ENCODE measurements at places on chromosomes 4 and X.

DNA sequence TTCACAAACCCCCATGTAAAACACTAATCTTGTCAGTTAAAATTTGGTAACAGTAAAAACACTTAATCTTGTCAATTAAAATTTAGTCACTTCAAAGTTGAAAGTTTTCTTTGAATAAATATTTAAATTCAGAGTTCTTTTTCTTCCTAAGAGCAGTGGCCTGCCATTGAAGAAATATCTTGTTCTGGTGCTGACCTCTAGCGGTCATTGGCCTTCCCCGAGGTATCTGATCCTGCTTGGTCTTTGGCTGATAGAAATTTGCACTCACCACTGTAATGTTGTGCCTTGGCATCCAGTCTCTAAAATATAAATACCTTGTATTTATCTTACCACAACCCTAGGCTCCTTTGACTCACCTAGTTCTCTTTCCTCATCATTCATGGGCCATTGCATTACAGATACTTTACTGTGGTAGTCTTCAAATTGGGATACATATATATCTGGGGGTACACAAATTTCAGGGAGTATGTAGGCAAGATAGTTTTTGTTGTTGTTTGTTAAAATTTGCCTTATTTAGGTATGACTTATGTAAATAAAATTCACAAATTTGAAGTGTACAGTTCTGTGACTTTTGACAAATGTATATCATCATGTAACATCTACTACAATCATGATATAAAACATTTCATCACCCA, 6.7 kb upstream of the ART3 start:
- no peak for DNase-seq

DNA sequence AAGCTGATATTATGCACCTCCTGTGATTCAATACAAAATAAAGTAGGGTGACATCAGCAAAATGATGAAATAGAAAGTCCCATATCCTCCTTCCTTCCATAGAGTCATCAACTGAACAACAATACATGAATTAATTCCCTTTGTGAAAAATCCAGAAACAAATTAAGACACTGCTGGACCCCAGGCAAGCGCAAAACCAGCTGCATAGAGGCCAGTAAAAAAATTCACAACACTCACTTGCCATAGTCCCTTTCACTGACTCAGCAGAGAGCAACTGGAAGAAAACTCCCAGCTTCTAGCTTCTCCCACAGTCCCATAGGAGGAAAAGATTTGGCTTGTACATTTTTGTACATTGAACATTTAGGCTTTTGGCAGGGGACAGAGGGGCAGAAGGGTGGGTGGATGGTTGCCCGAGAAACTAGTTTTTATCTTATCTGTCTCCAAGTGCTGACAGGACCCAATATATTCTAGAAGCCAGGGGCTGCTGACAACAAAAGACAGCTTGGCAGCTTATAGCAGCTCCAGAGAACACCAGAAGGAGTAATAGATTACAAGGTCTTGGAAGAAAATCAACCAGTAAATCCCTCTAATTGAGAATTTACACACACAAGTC, 124.6 kb downstream of the NDST3 start:
- no peak for DNase-seq

- no peak for DNase-seq
Measured at GRCh38 chr4:26787461-26788340, 72.9 kb upstream of the STIM2 start.

- DNase-seq = no peak
Measured at GRCh38 chr4:122328893-122329292, 49.9 kb upstream of the ADAD1 start.

- no peak for DNase-seq
Measured at GRCh38 chr4:10951306-10951705, 266.7 kb upstream of the CLNK start.
